ENCODE measurements at places on chromosomes 2 and 18. TPM values are rescaled to one million over a fixed set of nuclear protein-coding genes. Genes with fewer than 3 reads are reported as not detected.
A peak's percentile ranks its signal among the peaks of the same experiment; 100 is the strongest.

GRCh38 chr2:9144617-9145016 lies 62.0 kb upstream of the ASAP2 start:
- DNase-seq: no peak

- no peak for DNase-seq
Observed at GRCh38 chr18:72674710-72675109, 130.6 kb upstream of the CBLN2 start.

- DNase-seq: peak; percentile 8
Observed at GRCh38 chr2:8882094-8882493, 44.7 kb upstream of the KIDINS220 start.

DNA sequence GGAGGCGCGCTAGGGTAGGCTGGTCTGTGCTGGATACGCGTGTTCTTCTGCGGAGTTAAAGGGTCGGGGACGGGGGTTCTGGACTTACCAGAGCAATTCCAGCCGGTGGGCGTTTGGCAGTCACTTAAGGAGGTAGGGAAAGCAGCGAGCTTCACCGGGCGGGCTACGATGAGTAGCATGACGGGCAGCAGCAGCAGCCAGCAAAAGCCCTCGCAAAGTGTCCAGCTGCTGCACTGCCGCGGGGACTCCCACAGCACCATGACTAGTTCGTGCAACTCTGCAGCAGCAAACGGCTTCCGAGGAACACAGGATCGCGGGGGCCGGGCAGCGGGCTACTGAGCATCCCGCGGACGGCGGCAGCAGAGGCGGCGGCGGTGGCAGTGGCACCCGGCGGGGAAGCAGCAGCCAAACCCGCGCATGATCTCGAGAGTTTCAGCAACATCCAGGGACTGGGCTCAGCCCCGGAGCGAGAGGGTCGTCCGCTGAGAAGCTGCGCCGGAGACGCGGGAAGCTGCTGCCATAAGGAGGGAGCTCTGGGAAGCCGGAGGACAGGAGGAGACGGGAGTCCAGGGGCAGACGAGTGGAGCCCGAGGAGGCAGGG lies 368 bp downstream of the TMEFF2 start:
- DNase-seq: peak; percentile 25

GRCh38 chr18:12376034-12376753 lies 833 bp downstream of the AFG3L2 start:
- peak; percentile 45 for DNase-seq

DNA sequence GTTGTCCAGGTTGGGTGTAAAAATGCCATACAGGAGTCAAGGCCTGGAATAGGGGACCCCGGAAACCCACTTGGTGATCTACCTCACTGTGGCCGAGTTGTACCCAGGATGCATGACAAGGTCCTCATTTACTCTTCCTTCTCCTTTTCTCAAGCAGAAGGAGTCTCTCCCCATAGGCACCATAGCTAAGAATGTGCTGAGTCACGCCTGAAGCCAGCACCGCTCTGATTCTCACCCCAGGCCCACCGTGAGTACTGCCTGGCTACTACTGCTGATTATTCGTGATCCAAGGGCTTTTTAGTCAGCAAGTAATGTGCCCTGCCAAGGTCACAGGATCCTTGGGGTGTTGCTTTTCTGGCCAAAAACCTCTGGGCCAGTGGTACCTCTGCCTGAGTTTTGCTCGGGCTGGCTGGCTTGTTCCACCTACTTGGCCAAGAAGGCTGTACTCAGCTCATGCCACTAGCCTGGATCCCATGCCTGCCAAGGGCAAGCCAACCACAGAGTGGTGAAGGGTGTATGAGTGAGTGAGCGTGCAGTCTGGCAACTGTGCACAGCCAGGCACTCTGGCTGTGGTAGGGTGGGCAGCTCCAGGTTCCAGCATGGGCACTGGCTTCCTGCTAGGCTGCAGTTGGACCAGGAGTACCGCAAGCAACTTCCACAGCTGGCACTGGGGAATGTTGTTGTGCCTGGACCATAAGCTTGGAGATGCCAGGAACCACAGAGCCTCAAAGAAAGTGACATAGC lies 650.1 kb upstream of the VRK2 start:
- no peak for DNase-seq

- DNase-seq: no peak
Observed at GRCh38 chr2:215420471-215420935, 15.4 kb downstream of the FN1 start.

GRCh38 chr2:226676618-226677017 lies 123.0 kb downstream of the IRS1 start:
- DNase-seq: no peak

- no peak for DNase-seq
Observed at GRCh38 chr2:173145454-173145853, 69.8 kb downstream of the MAP3K20 start.

Gene SERPINB4
- total RNA-seq: not detected

Gene SERPINB11
- total RNA-seq: not detected

Gene EN1
- not detected for total RNA-seq

Gene ALKAL2
- total RNA-seq: not detected

Measured in activated naive CD4-positive, alpha-beta T cell treated with anti-CD3 and anti-CD28 coated beads for 36 hours (primary cell).